ENCODE measurements at places on chromosomes 6 and 20.

- DNase-seq: no peak
Observed at GRCh38 chr20:37283530-37284195, 5.8 kb upstream of the MANBAL start.

DNA sequence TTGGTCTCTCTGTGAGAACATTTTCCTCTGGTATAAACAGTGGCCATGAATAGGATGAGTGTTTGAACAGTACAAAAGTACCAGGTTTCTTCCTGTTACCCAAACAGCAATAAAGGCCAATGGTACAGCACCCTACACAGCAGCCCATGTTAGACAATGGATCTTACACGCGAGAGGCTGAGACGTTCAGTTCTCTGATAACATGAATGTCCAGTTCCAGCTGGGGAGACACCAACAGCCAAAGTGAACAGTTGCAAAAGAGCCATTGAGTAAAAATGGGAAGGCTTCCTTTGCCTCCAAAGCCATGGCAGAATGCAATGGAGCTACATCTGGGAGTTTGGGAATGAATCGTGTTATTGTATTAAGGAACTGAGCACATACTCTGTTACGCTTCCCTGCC is 246.8 kb upstream of the SGK1 start:
- no peak for DNase-seq

DNA sequence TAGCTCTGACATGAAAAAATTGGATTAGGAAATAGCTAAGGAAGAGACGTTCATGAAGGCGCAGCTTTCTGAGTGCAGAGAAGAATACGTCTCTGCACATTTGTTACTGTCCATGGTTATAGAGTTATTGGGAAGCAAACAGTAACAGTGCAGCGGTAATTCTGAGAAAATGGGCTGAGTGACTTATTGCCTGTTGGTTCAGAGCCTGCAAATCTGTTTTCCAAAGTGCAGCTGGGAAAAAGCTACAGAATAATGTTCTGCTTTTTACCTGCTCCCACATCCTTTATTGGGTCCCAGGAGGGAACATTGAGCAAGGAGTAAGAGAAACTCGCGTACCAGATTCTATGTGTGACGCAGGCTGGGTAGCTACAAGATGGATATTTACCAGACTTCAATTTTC is 160.2 kb downstream of the BTBD3 start:
- DNase-seq: no peak

GRCh38 chr6:111631903-111632460 is 26.3 kb upstream of the TRAF3IP2 start:
- no peak for DNase-seq

- DNase-seq: no peak
Observed at GRCh38 chr20:37651932-37652331, 41.9 kb upstream of the CTNNBL1 start.

DNA sequence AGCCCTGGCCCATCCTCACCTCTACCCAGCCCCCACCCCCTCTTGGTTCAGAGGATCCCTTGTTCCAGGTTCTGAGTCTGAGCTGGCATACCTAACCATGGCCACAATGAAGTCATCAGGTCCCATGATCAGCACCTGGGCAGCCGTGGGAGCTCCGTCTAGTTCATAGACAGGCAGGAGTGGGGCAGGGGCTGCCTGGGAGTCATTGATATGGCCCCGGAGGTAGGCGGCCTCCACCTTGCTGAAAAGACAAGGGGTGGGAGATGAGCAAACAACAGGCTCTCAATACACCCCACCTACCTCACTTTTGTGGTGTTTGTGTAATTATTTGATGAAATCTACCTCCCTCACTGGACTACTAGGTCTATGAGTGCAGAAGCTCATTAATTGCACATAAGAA is 20.4 kb downstream of the GGT7 start:
- no peak for DNase-seq

DNA sequence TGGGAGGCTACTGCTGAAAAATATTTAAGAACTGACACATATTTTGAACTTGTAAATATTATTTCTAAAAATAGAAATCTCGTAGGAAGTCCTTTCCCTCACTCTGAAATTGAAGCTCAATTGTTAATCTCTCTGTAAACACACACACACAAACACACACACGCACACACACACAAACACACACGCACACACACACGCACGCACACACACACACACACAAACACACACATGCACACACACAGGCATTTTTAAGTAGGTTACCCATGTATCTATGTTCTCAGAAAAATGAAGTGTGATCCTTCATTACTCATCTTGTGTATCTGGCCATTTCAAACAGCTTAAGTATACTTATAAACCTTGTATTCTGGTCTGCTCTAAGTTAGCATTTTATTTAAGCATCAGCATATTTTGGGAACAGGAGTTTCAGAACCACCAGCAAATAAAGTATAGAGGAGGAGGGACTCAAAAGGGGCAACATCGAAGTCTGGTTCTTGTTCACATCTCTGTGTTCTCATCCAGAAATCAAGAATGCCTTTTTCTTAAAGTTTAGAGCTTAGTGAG is 11.6 kb downstream of the CCN6 start:
- DNase-seq: no peak

DNA sequence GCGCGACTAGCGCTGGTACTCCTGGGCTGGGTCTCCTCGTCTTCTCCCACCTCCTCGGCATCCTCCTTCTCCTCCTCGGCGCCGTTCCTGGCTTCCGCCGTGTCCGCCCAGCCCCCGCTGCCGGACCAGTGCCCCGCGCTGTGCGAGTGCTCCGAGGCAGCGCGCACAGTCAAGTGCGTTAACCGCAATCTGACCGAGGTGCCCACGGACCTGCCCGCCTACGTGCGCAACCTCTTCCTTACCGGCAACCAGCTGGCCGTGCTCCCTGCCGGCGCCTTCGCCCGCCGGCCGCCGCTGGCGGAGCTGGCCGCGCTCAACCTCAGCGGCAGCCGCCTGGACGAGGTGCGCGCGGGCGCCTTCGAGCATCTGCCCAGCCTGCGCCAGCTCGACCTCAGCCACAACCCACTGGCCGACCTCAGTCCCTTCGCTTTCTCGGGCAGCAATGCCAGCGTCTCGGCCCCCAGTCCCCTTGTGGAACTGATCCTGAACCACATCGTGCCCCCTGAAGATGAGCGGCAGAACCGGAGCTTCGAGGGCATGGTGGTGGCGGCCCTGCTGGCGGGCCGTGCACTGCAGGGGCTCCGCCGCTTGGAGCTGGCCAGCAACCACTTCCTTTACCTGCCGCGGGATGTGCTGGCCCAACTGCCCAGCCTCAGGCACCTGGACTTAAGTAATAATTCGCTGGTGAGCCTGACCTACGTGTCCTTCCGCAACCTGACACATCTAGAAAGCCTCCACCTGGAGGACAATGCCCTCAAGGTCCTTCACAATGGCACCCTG is 1.6 kb downstream of the TPBG start:
- DNase-seq: no peak

GRCh38 chr6:20808924-20809323 is 274.7 kb downstream of the CDKAL1 start:
- DNase-seq: no peak

- DNase-seq: no peak
Observed at GRCh38 chr20:16865406-16865805, 117.2 kb downstream of the OTOR start.

DNA sequence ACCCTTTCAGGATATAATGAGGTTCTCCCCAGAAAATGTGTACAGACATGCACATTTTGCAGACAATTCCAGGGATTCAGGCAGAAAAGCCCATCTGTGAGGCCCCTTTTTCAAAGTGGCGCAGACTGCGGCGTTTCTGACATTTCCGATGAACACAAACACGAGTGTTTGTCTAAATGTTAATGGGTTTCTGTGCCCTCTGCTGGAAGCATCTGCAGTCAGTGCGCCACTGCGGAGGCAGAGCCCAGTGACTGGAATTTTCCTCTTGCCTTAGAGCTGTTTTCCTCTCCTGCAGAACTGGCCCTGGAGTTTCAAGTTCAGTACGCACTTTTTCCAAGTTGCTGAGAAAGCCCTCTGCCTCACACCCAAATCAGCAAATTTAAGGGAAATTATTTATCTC is 15.3 kb downstream of the ANKRD60 start:
- no peak for DNase-seq

DNA sequence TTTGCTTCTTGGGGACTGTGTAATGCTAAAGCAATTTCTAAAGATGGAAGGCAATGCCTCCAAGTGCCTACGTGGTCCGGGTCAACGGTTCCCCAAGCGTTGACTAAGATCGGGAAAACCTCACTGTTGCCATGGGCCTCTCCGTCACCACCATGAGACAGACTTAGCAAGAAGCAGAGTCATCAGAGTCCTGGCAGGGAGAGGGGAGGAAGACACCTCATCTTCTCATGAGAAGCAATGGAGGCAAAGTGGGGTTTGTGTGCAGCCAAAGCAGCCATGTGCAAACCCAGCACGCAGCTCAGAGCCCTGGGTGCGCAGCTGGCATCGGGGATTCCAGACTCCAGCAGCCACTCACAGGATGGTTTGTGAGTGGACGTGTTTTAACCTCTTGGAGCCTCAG is 111.4 kb downstream of the SYNDIG1 start:
- no peak for DNase-seq

GRCh38 chr20:20271271-20271670 is 96.6 kb upstream of the INSM1 start:
- DNase-seq: no peak

DNA sequence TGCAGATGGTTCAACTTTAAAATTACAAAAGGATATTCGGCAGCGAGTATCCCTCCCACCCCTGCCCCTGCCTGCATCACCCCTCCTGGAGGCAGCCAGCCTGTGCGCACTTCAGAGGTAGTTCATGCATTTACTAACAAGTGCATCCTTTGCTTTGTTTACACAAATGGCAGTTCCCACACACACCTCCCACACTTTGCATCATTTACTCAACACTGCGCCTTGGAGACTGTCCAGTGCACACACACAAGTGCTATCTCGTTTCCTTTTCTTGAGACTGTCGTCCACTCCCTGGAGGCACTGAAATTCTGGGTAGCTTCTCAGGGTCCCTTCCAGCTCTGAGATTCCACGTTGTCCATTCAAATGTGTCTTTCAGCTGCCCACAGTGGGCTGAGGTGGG is 53.1 kb upstream of the VSX1 start:
- no peak for DNase-seq

DNA sequence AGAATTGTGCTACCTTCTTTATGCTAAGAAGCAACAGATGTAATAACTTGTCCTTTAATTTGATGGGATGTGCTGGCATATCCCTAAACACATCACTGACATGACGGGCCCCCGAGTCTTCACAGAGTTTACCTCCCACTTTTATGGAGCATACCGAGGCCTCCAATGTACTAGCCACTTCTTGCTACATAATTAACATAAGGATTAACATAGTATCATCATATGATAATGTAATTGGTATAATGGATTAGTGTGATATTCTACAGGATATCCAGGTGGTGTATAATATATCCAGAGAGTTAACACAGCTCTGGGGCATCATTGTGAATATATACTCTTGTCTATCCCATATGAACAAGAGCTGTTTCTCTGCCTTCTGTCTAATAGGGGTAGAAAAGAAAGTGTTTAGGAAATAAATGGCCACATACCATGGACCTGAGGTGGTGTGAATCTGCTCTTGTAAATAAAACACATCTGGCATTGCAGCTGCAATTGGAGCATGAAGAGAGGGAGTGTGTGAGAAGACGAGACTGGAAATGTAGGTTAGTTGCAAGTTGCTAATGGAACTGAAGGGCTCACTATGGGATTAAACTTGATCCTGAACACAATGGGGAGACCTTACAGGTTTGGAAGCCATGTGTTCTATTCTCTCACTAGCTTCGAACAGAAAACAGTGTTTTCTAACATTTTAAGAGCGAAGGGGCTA is 102.3 kb downstream of the IYD start:
- DNase-seq: no peak

DNA sequence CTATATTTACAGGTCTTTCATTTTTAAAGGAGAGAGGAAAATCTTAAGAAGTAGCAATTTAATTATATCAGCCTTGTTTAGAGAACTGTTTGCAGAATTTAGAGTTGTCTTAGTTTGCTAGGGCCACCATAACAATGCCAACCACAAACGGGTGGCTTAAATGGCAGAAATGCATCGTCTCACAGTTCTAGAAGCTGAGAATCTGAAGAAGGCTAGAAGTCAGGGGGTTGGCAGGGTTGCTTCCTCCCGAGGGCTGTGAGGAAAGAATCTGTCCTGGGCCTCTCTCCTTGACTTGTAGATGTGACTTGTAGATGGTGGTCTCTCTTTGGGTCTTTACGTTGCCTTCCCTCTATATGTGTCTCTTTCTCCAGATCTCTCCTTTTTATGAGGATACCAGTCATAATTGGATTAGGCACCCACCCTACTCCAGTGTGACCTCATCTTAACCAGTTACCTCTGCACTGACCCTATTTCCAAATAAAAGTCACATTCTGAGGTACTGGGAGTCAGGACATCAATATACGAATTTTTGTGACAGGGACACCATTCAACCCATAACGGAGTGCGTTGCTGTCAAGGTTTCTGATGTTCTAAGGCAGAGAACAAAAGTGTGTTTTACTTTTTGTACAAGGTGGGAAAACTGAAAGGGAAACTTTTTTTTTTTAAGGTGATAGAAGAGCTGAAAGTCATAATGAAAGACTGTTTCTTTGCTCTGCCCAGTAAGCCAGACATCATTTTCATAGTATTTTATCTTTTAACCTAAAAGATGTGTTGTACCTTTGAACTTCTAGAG is 84.4 kb downstream of the SAMD3 start:
- DNase-seq: no peak

- no peak for DNase-seq
Observed at GRCh38 chr6:16712255-16712930, 48.9 kb downstream of the ATXN1 start.

GRCh38 chr6:45487645-45488044 is 109.9 kb upstream of the SUPT3H start:
- DNase-seq: no peak
